Globus pallidus (tissue), 1 donor: ENCODE measurements at places on chromosomes 2 and 18.
A peak's percentile ranks its signal among the peaks of the same experiment; 100 is the strongest.

DNA sequence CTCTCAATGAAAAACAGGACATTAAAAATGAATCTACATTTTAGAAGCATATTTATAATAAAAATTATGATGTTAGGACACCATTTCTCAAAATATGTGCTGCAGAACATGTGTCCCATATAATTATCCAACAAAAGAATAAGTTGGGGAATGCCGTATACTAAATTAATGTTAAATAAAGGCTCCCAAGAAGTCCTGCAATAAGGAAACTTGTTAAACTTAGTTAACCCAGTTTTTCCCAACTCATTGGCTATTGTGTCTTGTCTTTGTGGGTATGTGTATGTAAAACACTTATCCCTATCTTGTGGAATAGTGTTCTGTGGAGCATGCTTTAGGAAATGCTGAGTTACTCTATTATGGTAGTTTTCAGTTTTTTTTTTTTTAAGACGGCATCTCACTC, 25.6 kb upstream of the GTF2A1L start:
- no peak for DNase-seq

DNA sequence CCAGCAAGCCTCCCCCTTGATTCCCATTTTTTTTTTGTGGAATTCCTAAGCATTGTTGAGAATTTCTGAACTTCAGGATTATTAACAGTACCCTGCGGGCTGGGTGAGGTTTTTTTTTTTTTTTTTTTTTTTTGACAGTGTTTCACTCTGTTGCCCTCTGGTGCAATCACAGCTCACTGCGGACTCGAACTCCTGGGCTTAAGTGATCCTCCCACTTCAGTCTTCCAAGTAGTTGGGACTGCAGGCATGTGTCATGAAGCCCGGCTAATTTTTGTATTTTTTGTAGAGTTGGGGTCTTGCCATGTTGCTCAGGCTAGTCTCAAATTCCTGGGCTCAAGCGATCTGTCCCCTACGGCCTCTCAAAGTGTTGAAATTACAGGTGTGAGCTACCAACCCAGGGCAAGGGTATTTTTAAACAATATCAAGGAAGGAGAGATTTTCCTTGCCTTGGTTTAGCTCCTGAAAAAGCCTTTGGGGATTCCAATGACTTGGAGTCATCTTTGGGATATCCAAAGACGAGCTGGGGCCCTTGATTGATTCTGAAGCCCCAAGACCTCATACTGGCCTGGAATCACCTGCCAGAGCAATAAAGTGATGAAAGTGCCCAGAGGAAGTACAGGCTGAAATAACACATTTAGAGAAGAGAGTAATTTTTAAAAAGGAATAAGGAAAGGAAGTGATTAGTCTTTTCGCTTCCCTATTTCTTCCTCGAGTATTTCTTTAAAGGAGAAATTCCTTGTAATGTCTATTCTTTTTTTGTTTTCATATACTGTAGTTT, 240.2 kb downstream of the TGIF1 start:
- no peak for DNase-seq

GRCh38 chr2:20925265-20925889, 102.5 kb upstream of the LDAH start:
- DNase-seq = no peak

GRCh38 chr2:119414894-119415293, 16.8 kb upstream of the TMEM37 start:
- no peak for DNase-seq

DNA sequence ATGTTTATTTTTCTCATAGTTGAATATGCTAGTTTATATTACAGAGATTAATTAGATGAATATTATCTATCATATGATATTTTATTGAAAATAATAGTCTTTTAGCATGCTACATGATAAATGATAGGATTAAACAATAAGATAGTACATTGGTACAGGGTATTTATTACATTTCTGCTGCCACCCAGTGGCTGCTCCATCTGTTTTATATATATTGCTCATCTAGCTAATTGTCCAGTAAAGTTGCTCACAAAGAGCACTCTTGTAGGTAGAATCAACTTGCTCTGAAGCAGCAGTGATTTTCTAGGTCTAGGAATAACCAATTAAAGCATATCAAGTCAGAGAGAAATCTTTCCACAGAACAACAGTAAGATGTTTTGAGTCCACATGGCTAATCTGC, 183.3 kb downstream of the ASXL3 start:
- DNase-seq = peak; percentile 40

GRCh38 chr2:106350980-106351379, 117.2 kb downstream of the RGPD3 start:
- DNase-seq = no peak

DNA sequence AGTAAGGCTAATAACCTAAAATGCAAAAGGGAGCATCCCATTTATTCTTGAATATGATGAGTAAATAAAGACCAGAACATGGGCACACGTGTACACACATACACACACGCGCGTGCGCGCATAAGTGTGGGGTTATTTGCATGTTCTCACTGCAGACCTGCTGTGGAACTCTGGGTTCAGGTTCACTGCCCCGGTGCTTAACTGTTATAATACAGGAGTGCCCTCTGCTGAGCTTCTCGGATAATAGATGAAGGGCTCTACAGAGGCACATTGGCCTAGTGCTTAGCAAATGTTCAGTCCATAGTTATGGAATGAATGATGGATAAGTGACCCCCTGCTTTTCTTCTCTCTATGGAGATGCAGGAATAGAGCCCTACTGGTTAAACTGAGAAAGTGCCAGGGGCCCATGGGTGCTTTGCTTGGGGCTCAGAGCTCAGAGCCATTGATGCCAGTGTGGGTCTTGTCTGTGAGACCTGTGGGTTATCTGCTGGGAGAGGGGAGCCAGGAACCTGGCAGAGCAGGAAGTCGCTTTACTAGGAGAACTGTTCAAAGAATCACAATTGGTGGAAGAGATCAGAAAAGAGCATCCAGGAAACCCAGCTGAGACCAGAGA, 3.6 kb upstream of the ARL4C start:
- DNase-seq = peak; percentile 47

DNA sequence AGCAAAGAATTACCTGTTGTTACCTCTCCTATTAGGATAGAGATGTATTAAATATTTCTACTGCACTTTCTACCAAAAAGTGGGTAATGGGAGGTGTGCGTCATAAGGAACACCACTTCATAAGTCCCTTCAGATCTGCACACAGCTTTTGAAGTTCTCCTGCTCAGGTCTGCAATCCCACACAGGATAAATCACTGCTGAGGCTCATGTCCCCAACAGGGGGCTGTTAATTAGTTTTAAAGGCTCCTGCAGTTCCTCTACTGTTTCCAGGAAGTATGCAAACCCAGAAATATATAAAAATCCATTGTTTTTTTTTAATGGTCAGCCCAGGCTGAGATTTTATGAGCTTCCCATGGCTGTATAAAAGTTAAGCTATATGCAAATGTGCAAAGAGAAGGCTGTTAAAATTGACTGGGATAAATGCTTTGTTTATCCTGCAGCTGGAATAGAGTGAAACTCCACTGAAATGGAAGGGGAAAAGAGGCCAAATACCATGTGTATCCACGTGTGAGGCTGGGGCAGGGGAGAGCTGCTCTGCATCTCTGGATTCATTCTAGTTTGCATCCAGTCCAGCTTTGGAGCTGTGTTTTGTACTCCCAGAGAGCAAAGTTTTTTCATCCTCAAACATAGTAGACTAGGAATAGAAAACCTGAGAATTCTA, 903.7 kb downstream of the TDRD15 start:
- no peak for DNase-seq

DNA sequence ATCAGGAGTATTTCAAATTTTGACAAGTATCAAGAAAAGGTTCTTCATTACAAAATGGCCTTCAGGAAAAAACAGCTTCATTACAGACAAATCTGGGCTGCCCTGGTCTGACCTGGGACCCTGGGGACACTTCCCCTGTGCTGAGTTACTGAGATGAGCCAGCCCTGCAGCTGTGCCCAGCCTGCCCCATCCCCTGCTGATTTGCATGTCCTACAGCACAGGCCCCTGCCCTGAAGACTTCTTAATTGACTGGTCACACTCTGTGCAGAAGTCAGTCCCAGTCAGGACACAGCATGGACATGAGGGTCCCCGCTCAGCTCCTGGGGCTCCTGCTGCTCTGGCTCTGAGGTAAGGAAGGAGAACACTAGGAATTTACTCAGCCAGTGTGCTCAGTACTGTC, 235.1 kb downstream of the ANKRD36B start:
- DNase-seq = no peak

- peak; percentile 60 for DNase-seq
Measured at GRCh38 chr18:62586781-62587487, 64.1 kb downstream of the ZCCHC2 start.
